ENCODE measurements at places on chromosomes 6 and 20. TPM values are rescaled to one million over a fixed set of nuclear protein-coding genes. Genes with fewer than 3 reads are reported as not detected.

Gene HUS1B
- total RNA-seq, result 0.65 TPM

Gene GPX5
- total RNA-seq, result 0.28 TPM

Gene BNIP5
- 0.05 TPM for total RNA-seq

Gene THBS2
- total RNA-seq, result 1.0 TPM

Gene HCK
- 0.18 TPM for total RNA-seq

Gene MEP1A
- not detected for total RNA-seq

Data from motor neuron (in vitro differentiated cells).